ENCODE measurements at places on chromosomes 16 and 17. TPM values are rescaled to one million over a fixed set of nuclear protein-coding genes. Genes with fewer than 3 reads are reported as not detected.

Gene CSH2
- total RNA-seq = not detected

Gene PRSS27
- 0.24 TPM for total RNA-seq

Gene RBFOX1
- total RNA-seq = not detected

Gene CMC2
- 147 TPM for total RNA-seq

Gene GAS2L2
- not detected for total RNA-seq

Gene DNAAF1
- total RNA-seq = 0.16 TPM

Gene ARHGAP44
- 0.18 TPM for total RNA-seq

Gene KRT12
- total RNA-seq = 0.59 TPM

Gene MRPS23
- total RNA-seq = 95.4 TPM

Data from SK-MEL-5 (cell line).